Left renal pelvis (tissue), 4 donors: ENCODE measurements at places on chromosomes 13 and 19. TPM values are rescaled to one million over a fixed set of nuclear protein-coding genes. Genes with fewer than 3 reads are reported as not detected.

- no peak for DNase-seq
These were observed 394.7 kb upstream of the KLF12 start for GRCh38 chr13:74528734-74529513.

Gene PGLYRP2
- polyA plus RNA-seq, result not detected

DNA sequence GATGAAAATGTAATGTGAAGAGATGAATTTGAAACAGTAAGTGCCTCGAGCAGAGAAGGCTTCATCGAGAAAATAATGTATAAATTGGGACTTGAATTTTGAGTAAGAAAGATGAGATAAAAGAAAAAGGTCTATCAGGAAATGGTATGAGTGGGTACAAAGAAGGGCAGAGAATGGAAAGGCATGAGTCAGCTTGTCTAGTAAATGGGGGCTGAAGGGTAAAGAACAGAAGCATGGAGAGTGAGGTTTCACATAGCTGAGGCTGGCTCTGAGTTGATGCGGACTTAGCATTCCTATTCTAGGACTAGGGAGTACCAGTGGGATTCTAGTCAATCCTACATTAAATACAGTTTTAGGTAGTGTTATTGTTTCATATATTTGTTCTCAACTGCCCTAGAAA is 85.8 kb downstream of the ZC3H13 start:
- DNase-seq, result no peak

GRCh38 chr19:49148784-49149651 is 6.2 kb downstream of the HRC start:
- peak; percentile 90 for DNase-seq

DNA sequence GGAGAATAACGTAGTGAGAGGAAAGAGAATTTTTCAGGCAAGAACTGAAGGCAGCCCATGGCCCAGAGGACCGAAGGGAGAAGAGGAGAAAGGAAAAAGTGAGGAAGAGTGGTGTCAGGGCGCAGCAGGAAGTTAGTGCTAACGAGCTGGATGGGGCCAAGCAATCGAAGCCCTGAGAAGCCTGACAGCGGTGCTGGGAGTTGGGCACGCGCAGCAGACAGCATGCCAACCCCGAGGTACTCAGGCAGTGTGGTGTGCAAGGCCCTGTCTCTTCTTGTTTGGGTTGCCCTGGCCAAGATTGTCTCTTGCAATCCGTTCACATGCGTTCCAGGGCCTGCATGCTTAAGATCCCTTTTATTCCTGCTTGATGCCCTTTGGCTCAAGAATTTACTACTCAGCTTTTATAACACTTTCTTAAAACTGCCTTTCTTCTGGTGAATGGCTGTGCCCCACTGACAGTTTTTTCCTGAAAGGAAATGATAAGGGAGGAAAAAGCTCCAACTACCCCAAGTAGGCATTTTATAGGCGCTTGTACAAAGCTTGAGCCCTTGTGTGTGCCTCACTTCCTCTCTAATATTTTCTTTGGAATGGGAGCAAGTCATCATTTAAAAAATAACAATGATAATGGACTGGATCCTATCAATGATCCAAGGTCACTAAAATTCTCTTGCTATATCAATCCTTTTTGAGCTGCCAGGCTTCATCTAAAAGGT is 115.4 kb downstream of the FLT1 start:
- no peak for DNase-seq

DNA sequence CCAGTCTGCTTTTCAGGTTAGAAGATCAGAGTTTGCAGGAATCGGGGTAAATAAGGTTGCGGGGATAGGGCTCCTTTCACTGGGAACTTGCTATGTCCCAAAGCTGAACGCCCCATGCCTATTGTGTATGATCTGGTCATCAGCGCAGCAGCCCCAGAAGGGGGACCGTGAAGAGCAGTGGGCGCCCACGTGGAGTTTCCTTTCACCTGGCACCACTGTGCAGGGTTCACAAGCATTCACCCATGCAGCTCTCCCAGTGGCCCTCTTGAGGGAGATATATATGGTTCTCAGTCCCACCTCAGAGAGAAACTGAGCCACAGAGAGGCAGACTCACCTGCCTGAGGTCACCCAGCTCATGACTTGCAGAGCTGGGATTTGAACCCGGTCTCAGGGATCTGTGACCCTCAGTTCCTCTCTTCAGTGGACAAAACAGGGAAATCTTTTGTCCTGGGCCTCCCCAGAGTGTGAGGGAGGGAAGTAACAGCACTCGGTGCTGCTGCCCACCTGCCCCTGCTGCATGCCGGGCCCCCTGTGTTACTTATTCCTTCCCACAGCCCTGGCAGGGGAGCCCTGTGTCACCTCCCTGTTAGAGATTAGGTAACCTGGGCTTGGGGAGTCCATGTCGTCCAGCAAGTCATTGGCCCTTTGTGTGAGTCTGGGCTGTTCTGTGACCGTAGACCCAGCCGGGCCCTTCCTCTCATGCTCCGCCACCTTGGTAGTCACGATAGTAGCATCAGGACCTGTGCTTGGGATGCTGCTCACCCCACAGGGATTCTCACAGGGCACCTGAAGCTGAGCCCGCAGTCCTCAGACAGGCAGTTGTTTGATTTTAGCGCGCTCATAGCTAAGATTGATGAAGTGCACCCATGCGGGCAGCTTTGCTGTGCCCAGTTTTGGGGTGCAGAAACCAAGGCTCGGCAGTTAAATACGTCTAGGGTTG is 27.9 kb downstream of the PPP5C start:
- no peak for DNase-seq

Gene MEDAG
- 3.1 TPM for polyA plus RNA-seq

DNA sequence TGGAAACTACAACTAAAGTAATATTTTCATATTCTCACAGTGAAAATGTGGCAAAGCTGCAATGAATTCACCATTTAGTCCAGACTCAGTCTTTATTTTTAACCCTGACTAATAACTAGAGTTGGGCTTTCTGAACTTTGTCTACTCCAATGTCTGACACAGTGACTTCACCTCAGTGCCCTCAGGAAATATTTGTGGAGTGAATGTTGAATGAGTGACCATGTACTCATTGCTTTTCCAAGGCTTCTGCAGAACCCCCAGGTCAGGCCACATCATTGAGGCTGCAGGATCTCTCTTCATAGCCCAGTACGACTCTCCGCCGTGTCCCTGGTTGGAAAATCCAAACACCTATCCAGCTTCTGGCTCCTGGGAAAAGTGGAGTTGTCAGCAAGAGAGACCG is 1.8 kb downstream of the ZNF175 start:
- no peak for DNase-seq

Gene C19orf33
- 8.5 TPM for polyA plus RNA-seq

GRCh38 chr19:43354305-43354627 is 780 bp downstream of the CD177 start:
- DNase-seq, result no peak

DNA sequence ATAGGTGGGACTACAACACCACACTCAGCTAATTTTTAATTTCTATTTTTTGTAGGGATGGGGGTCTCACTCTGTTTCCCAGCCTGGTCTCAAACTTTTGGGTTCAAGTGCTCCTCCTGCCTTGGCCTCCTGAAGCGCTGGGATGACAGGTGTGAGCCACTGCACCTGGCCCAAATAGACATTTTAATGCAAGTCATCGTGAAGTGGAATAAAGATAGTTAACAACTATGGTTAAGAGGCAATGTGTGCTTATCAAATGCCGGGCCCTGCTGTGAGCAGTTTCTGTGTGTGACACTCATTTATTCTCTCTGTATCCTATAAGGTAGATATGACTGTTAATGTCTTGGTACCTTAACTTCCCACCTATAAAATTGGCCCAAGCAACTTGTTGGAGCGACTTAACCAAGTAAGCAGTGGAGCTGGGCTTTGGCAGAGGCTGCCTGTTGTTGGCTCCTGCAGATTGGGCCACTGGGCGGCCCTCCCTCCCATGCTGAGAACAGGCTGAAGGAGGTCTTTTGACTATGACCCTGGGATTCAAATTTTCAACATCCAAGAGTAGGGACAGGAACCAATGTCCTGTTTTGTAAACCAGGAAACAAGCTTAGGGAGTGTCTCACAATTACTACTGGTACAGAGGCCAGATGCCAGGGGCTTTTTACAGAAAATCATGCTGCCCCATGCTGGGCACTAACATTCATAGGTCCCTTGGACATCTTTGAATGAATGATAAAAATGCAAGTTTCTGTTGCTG is 450.7 kb downstream of the TSHZ3 start:
- no peak for DNase-seq

- no peak for DNase-seq
These were observed 294.2 kb downstream of the ZNF536 start for GRCh38 chr19:30666301-30666803.

DNA sequence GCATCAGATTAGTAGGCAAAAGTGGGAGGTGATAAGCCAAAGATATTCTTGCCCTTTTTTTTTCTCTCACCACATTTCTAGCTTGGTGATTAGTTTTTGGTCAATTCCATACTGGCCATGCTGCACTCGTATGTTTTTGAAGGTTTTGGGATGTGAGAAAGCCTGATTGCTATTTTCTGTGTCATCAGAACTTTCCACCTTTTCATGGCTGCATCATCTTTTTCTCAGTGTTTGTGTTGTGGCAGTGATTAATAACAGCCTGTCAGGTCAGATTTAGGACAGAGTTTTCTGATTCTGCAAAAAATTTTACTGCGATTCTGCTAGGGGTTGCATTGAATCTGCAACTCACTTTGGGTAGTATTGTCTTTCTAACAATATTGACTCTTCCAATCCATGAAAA is 32.9 kb downstream of the PSG1 start:
- DNase-seq, result no peak

Gene MBD3L2
- polyA plus RNA-seq, result not detected

GRCh38 chr19:47111006-47111621 is 2.5 kb downstream of the ZC3H4 start:
- no peak for DNase-seq

- no peak for DNase-seq
These were observed 29.0 kb upstream of the CXCL17 start for GRCh38 chr19:42471554-42472249.

- no peak for DNase-seq
These were observed 7.7 kb downstream of the SLC25A30 start for GRCh38 chr13:45410466-45410865.

DNA sequence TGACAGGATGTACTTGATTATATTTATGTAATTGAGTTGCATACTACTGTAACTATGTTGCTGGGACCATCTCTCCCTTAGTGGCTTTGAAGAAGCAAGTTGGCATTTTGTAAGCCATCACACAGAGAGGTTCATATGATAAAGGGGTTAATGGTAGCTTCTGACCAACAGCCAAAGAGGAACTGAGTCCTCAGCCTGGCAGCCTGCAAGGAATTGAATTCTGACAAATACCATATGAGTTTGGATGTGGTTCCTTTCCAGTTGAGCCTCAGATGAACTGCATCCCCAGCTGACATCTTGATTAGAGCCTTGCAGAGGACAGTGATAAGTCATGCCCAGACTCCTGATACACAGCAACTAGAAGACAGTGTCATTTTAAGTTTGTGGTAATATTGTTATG is 8.6 kb upstream of the MYCBP2 start:
- DNase-seq, result no peak

DNA sequence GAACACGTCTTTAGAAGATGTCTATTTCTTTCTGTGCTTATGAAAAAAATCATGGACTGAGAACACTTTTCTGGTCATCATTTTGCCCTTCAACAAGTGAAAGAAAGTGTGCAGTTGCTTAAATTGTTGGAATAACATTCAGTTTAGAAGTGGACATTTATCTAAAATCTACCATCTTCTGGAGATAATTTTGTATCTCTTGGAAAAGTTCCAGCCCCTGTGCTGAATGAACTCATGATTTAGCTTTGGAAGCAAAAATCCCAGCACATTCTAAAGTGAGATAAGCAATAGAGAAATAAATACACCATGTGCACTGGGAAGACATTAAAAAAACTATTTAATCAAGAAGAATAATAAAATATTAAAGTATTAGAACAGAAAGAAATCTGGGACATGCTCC is 1420.8 kb upstream of the SLC10A2 start:
- DNase-seq, result no peak

DNA sequence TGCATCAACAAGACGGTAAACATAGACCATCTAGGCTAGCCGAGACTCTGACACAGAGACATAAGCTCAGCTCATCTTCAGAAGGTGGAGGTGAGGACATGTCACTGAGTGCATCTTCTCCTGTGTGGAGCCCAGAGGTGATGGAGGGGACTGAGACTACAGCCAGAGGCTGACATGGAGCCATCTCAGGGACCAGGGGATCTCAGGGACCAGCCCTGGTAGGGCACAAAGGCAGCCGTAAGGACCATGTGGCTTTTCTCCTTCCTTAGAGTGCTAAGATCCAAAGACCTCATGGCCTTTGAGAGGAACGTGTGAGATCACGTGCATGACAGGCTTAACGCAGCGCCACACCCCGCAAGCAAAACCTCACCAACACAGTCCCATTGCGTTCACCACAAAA is 126.9 kb downstream of the RAB20 start:
- DNase-seq, result no peak

DNA sequence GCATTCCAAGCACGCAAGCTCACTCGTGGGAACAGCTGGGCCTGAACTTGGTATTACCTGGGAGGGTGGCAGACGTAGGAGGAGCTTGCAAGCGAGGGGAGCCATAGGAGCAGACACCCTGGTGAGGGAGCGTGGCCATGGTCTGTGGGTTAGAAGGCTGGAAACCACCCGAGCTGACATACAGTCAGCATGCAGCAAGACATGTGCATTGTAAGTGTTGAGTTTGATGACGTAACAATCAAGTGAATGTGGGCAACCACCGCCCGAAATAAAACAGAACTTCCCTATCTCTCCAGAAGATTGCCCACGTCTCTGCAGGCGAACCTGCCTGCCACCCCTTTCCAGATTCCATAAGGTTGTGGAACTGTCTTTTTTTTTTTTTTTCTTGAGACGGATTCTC is 26.8 kb downstream of the UBXN6 start:
- no peak for DNase-seq

GRCh38 chr13:110645750-110646149 is 30.4 kb downstream of the NAXD start:
- DNase-seq, result no peak

DNA sequence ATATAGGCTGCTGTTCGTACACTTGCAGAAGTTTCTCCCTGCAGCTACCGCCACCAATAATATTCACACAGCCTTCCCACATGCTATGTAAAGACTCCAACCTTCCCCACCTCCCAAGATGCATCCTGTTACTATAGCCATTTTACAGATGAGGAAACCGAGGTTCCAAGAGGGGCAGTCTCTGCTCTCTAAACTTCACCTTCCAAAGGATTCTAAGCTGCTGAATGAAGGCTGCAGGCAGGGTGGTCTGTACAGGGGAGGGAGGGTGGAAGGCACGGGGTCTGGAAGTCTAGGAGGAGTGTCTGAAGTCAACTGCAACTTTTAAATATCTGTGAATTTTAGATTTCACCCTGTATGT is 1.9 kb upstream of the NFIC start:
- DNase-seq, result no peak

- no peak for DNase-seq
These were observed 34.0 kb downstream of the CEBPA start for GRCh38 chr19:33268162-33268991.

DNA sequence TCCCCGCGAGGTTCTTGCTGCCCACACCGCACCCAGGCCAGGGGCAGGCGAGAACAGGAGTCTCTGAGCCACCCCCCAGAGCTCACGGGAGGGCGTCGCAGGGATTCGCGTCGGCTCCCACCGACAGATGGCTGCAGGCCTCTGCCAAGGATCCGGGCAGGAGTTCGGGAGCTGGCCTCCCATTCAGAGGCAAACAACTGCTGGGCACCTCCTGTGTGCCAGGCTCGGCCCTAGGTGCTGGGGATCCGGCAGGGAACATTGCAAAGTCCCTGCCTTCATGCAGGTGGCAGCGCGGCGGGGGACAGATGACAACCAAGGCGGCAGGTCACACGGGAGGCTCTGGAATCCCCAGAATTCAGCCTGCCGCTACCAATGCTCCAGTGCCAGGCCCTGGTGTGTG is 25.3 kb downstream of the LRRC4B start:
- no peak for DNase-seq
